Karpas-422 (cell line): ENCODE measurements at places on chromosomes 3 and 15.

DNA sequence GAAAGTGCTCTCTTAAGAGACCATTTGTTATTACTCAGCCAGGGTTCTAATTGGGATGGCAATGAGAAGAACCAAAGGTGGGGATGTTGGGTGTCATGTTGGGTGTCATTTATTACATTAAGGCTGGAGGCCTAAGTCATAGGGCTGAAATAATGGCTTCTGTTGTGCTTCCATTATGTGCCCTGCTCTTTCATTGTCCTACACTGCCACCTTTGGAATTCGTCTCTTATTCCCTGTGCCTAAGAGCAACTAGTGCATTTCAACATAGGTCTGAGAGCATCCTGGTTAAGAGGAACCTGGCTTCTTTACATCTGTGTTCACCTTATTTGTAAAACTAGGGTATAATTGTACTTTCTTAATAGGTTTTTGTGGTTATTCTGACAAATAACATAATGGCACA, 32.2 kb downstream of the RIOX2 start:
- no peak for DNase-seq

DNA sequence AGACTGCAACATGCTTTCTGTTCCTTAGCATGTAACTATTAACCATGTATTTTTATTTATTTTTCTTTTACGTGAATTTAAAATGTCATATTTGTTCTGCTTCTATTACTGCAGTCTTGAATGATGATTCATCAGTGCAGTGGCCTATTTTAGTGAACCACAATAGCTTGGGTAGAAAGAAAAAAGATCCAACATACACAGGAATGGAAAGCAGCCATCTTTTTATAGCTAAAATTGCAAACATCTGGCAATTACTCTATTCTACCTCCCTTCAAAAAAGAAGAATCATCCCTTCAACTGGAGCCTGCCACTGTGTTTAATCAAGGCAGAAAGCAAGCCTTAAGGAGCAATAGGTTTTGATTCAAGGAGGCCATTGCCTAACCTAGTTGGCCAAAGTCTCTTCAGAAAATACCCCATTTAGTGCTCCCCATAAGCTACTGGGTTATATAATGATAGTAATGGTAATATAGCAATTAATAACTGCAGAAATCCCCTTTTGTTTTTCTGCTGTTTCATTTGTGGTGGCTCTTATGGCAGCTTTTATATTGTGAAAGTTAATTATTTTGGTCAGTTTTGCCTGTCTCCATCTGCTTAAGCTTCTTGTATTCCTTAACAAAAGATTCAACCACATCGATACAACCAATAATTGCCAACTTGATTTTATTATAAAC, 267.3 kb downstream of the LPP start:
- DNase-seq: no peak

- DNase-seq: no peak
Measured at GRCh38 chr15:43880406-43881194, 53.8 kb downstream of the WDR76 start.

DNA sequence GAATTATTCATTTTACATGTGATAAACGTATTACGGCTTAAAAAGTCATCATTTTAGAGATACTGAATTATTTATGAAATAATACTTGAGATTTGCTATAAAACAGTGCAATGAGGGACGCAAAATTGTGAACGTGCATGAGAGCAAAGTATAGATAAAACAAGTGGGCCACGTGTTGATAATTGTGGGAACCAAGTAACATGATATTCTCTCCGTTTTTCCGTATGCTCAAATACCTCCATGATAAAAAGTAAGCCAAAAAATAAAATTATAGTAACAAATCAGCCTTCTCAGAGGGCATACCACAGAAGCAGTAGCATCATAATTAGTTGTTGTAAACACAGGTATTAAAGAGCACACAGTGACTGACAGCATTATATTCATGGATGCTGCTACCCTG, 42.6 kb downstream of the SFMBT1 start:
- DNase-seq: no peak
